Upper lobe of left lung (tissue), 6 donors: ENCODE measurements at places on chromosomes 2 and 18. TPM values are rescaled to one million over a fixed set of nuclear protein-coding genes. Genes with fewer than 3 reads are reported as not detected.

GRCh38 chr2:181374781-181375675 is 82.2 kb upstream of the ITGA4 start:
- no peak overlapping the region for H3K4me3 ChIP-seq
- DNase-seq, result no peak
- H3K4me1 ChIP-seq, result peaks cover 3% of the 10 kb centered on the region

DNA sequence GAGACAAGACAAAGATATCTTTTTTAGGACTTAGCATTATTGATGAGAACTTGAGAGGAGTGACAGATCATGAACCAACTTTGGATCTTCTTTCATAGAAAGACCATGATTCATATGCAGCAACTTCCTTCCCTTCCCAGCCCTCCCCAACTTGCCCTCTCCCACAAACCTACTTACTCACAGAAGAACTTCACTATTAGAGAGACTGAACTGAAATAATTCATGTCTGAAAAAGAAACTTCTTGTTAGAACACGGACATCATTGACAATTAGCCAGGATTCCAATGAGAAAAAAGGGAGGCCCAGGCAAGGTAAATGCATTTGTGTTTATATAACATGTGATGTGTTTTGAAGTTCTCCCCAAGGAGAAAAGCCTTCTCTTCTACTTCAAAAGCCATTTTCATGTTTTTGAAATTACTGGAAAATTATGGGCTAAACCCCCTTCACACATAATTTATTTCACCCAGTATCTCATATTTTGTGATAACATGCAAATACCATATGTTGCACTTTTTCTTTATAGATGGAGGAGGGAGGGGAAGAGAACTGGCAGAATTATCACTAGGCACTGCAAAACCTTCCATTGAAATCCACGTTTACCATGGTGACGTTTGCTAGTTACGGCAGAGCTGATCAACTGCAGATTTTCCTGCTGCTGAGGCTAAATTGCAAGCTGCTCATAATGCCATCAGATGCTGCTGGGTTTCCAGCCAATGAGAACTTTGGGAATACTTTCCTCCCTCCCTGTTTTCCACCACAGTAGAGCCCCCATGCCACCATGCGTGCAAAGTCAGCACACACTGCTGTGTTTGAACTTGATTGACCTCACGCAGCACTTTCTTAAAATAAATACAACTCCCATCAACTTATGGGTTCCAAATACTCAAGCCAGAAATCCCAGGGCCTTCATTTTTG is 294.7 kb downstream of the MEIS1 start:
- no peaks in the 10 kb centered on the region for H3K36me3 ChIP-seq
- no peak overlapping the region for H3K27ac ChIP-seq
- no peak overlapping the region for H3K4me3 ChIP-seq
- no peaks in the 10 kb centered on the region for H3K4me1 ChIP-seq
- no peak for DNase-seq

DNA sequence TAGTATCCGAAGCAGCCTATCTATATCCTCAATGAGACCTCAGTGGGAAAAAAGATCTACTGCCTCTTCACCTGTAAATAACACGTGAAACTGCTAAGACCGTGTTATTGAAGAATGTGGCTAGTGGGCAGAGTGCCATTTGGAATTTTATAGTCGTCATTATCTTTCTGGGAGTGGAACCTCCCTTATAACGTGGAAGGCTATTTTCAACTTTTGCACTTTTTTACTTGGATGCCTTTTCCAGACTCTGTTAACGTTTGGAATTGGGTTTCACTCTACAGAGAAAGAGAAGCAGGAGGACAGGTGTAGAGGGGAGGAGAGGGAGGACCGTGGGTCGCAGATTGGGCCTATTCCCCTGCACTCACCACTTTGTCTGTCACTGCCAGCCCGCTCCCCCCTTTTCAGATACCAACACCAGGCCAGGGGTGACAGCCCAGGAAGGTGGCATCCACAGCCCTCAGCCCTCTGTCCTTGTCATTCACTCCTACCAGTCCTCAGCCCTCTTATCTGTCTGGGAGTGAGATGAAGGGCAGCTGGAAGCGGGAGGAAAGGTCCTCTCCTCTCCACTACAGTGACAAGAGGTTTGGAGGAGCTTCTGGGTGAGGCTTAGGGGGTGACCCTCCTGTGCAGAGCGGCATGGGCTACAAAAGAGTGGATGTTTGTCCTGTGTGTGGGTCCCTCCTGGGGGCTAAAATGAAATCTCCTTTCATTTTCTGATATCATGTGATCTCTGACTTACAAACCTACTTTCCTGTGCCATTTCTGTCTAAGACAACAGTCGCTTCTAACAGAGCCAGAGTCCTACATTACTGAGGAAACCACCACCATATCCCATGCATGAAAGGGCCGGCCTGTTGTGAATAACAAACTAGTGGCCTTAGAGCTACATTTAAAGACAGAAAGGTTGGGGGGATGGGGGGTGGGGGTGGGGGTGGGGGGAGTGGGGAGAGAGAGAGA is 23.9 kb upstream of the CEP68 start:
- H3K27me3 ChIP-seq, result no peaks in the 10 kb centered on the region
- DNase-seq, result no peak
- no peak overlapping the region for H3K4me3 ChIP-seq
- H3K27ac ChIP-seq, result no peak overlapping the region
- H3K4me1 ChIP-seq, result peaks cover 5% of the 10 kb centered on the region

- no peak for DNase-seq
- H3K36me3 ChIP-seq, result no peaks in the 10 kb centered on the region
- H3K4me3 ChIP-seq, result no peak overlapping the region
- H3K27ac ChIP-seq, result no peak overlapping the region
- peaks cover 35% of the 10 kb centered on the region for H3K4me1 ChIP-seq
These were observed 8.9 kb downstream of the TEX44 start for GRCh38 chr2:231601356-231602229.

- peaks cover 8% of the 10 kb centered on the region for H3K4me1 ChIP-seq
- no peaks in the 10 kb centered on the region for H3K27me3 ChIP-seq
- no peak overlapping the region for H3K27ac ChIP-seq
- H3K36me3 ChIP-seq, result peaks cover 61% of the 10 kb centered on the region
These were observed 7.3 kb upstream of the CENPA start for GRCh38 chr2:26778507-26778906.

ERFE gene
- 1.1 TPM for total RNA-seq

ROCK2 gene
- total RNA-seq, result 37.6 TPM
